Stimulated activated CD4-positive, alpha-beta T cell treated with anti-CD3 and anti-CD28 coated beads, Interleukin-2, amount 100 ng/mL, for 4 hours (primary cell): ENCODE measurements at places on chromosomes 1 and 21.

GRCh38 chr1:151819976-151820623 is 11.5 kb downstream of the RORC start:
- no peak for DNase-seq

DNA sequence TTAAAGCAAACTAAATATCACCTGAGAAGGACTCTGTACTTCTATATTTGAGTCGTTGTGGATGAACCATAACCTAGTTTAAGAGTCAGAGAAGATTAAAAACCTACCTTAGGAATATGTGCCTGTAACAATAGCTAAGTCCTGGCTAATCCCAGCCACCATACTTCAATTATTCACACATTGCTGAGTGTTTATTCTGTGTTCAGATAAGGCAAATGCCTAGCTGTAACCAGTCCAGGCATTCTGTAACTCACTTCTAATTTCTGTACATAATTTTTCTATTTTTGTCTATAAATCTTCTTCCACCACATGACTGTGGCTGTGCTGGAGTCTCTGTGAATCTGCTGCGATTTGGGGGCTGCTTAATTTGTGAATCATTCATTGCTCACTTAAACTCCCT is 441.9 kb upstream of the ADAMTS5 start:
- no peak for DNase-seq

GRCh38 chr1:192010406-192010805 is 147.9 kb upstream of the RGS18 start:
- DNase-seq: no peak

- no peak for DNase-seq
These were observed 169.9 kb downstream of the LRRC7 start for GRCh38 chr1:69737527-69738185.

GRCh38 chr1:58011978-58012377 is 534.5 kb downstream of the OMA1 start:
- DNase-seq: no peak

DNA sequence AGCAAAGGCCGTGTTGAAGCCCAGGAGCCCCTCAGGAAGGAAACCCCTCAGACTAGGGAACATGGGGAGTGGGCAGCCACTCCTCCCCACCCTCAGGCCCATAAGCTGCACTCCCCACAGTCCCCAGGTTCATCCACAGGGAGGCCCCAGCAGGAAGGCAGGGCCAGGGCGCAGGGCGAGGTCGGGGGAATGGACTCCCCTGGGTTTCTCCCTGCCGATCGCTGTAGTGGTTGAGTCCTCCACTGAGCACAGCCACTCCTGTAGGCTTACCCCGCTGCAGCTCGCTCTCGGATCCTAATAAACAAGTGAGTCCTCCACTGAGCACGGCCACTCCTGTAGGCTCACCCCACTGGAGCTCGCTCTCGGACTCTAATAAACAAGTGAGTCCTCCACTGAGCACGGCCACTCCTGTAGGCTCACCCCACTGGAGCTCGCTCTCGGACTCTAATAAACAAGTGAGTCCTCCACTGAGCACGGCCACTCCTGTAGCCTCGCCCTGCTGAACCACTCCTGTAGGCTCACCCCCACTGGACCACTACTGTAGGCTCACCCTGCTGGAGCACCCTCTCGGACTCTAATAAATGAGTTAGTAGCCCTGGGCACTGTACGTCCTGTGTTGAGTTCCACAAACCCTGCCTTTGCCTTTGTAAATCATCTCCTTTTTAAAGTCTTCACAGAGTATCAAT is 16.2 kb upstream of the COL18A1 start:
- no peak for DNase-seq

GRCh38 chr1:42937836-42938644 is 20.6 kb downstream of the SLC2A1 start:
- DNase-seq: no peak

DNA sequence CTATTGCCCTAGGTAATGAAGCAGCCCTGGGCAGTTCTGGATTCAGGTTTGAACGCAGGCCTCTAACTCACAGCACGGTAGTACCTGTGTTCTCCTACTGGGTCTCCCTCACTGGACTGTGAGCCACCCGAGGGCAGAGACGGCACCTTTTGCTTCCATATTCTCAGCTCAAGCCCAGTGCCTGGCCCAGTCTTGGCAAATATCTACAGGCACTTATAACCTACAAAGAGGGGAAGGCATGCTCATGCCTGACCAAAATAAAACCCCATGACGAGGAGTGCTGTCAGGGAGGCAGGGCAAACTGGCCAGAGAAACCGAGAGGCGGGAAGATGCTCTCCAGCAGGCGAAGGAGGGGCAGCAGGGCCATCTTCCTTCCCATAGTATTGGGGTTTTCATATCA is 91.1 kb downstream of the DDX20 start:
- DNase-seq: no peak

- no peak for DNase-seq
These were observed 38.7 kb upstream of the CD55 start for GRCh38 chr1:207282496-207283380.

DNA sequence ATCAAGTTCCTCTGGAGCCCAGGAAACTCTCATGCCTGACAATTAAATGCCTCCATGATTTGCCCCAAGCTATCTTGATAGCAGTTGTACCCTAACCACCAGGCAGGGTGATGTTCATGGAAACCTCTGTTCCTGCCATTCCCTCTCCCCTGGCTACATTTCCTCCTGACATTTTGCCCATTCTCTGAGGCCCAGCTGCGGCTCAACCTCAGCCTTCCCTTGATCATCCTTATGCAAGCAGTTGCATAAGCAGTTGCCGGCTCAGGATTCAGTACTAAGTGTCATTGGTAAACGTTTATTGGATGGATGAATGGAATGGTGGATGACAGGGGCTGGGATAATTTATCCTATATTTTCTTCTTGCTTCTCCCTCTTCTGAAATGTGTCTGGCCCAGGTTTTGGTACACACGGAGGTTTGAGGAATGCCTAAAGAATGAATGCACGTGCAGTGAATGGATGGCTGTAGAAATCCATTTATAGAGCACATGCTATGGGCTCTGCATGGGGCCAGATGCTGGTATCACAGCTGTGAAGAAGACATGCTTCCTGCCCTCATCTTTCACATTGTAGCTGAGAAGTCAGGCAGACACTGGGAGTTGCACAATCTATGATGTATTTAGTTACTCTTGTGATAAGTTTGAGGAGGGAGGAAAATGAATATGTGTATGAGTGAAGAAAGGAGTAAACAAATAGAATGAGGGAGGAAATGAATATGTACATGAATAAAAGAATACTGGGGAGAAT is 261.8 kb downstream of the FOXD2 start:
- DNase-seq: no peak

GRCh38 chr1:196401891-196402290 is 206.3 kb downstream of the KCNT2 start:
- DNase-seq: no peak

DNA sequence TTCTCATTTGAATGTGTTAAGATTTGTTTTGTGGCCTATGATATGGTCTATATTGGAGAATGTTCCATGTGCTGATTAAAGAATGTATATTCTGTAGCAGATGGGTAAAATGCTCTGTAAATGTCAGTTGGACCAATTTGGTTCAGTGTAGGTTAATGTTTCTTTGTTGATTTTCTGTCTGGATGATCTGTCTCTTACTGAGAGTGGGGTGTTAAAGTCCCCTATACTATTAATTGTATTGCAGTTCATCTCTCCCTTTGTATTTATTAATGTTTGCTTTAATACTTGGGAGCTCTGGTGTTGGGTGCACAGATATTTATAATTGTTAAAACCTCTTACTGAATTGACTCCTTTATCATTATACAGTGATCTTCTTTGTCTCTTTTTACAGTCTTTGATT is 584.5 kb downstream of the NUF2 start:
- DNase-seq: no peak

- no peak for DNase-seq
These were observed 77.4 kb downstream of the SYT6 start for GRCh38 chr1:114076308-114076707.

- no peak for DNase-seq
These were observed 3.9 kb upstream of the VAMP3 start for GRCh38 chr1:7767176-7767575.

- DNase-seq: no peak
These were observed 53.5 kb upstream of the SLC22A15 start for GRCh38 chr1:115922801-115923200.

DNA sequence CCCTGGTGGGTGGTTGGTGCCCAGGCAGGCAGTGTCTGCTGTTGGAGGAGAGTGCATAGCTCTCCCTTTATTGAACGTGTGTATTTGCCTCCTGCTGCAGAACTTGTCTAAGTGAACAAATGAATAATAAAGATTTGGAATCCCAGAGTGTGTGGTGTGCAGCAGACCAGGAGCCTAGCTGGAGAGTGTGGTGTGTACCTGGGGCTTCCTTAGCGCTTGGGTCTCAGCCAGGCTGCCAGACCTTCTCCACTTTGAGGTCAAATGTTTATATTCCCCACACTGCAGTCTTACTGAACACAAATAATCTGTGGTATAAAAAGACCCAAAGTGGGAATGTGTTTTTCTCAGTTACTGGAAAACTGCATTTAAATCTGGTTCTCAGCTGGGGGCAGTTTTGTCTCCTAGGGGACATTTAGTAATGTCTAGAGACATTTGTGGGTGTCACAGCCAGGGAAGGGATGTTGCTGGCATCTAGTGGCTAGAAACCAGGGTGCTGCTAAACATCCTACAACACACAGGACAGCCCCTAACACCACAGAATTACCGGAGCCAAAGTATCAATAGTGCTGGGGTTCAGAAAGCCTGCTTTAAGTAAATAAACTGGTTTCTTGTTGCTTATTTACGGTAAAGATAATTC is 23.6 kb downstream of the SLC37A1 start:
- DNase-seq: no peak

DNA sequence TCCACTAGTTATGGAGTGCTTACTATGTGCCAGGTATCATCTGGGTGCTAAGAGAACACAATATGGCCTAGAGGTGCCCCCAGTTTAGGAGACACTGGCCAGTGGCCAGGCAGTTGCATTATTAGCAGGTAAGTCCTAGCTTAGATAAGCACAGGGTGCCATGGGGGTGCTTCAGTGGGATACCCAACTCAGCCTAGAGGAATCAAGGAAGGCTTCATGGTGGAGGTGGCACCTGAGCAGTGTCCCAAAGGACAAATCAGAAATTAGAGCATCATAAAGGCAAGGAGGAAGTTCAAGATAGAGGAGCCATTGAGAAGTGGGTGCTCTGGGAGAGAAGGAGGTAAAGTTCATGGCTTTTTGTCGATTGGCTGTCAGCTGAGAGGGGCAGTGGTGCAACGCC is 31.9 kb upstream of the PKP1 start:
- no peak for DNase-seq

- no peak for DNase-seq
These were observed 14.3 kb upstream of the GPR52 start for GRCh38 chr1:174433451-174433850.

GRCh38 chr1:178150610-178151009 is 56.7 kb downstream of the RASAL2 start:
- no peak for DNase-seq

DNA sequence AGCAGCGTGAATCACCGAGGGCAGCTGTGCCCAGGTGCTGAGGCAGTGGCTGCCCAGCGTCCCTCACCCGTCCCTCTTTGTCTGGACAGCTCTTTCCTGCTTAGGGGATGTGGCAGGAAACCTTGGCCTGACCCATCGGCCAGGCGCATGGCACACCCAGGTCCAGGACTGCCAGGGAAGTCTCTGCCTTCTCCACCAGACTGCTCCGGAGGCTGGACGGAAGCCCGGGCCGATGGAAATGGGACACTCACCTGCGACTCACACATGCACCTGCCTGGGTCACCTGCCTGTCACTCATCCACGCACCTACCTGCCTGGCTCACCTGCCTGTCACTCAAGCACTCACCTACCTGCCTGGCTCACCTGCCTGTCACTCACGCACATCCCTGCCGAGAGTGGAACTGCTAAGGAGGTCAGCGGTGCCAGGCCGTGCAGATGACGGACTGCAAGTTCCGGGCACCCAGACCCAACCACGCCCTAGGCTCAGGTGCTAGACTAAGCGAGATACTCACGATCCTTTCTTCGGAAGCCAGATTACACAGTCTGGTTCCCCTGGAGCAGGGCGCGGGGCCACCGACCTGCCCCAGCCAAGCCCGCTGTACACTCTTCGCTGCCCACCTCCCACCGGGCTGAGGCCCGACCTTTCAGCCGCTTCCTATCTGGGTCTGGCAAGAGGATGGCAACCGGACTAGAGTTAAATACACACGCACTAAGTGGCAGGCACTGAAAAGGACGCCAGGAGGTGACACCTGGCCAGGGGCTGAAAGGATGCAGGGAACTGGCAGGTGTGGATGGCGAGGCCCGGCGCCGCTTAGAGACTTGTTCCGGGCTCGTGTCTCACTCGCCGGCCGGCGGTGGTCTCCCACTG is 1.1 kb downstream of the UBE2J2 start:
- no peak for DNase-seq

DNA sequence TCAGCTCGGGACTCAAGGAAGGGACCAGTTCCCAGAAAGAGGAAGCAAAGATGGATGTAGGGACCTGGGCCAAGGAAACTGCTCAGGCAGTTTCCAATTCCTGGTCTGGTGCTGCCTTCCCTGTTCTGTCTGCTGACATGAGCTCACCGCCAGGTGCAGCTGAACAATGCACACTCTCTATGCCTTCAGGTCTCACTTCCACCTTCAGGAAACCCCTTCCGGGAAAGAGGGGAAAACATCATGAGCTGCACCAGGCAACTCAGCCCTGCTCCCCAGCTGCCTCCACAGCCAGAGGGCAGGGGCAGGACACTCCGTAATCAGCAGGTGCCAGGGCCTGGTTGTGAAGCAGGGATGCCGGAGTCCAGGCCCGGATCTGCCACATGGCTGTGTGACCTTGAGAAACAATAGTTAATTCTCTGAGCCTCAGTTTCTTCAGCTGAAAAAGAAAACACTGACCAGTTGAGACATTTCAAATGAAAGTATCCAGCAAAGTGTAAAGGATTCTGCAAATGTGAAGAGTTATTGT is 27.8 kb downstream of the SMIM12 start:
- DNase-seq: no peak

- DNase-seq: no peak
These were observed 308.1 kb downstream of the KCTD3 start for GRCh38 chr1:215875236-215875635.

DNA sequence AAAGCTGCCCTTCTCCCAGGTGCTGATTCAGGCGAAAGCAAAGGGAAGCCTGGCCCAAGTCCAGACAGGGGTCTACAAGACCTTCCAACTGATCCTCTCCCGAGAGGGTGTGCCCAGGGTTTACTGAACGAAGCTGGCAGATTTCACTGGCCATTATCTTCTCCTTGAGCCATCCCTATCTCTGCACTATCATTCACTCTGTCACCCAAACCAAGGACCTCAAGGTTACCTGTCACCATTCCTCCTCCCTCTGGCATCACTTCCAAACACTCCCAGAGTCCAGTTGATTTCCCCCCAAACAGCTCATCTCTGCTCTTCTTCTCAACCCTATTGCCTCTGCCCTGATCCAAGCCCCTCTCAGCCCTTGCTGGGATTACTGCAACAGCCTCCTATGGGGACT is 4.9 kb downstream of the STK40 start:
- DNase-seq: no peak

- DNase-seq: no peak
These were observed 308.5 kb downstream of the NTNG1 start for GRCh38 chr1:107449326-107449725.

- DNase-seq: no peak
These were observed 5.2 kb downstream of the FCRL3 start for GRCh38 chr1:157695417-157695816.
